ENCODE measurements at places on chromosomes 12 and 14.
A peak's percentile ranks its signal among the peaks of the same experiment; 100 is the strongest.

GRCh38 chr12:24889411-24889810 lies 59.5 kb downstream of the BCAT1 start:
- DNase-seq = no peak

- DNase-seq = no peak
Measured at GRCh38 chr12:123485756-123486155, 27.8 kb downstream of the SNRNP35 start.

DNA sequence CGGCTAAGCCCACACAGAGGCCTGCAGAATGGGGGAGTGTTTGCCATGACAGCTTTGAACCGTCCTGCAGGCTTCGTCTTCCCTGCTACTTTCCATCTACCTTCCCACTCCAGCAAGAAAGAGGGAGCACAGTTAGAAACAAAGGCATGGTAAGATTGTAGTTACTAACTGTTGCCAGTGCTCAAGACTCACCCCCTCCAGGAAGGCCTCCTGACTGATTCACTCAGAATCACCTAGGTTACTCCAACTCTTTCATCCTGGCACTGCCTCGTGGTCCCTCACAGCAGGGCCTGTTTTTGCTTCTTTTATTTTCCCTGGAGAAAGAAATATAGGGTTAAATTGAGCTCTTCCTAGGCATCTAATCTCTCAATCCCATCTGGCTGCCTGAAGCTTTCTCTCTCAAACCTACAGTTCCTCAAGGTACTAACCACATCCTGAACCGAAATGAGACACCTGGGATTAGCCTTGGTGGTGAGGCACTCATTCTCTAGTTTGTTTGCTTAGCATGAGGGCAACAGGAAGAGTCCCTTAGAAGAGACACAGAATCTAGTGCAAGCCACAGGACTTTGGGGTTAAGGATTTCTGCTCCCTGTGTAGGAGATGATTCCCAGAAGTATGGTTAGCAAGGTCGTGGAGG lies 7.8 kb downstream of the GALNT6 start:
- peak; percentile 54 for DNase-seq

DNA sequence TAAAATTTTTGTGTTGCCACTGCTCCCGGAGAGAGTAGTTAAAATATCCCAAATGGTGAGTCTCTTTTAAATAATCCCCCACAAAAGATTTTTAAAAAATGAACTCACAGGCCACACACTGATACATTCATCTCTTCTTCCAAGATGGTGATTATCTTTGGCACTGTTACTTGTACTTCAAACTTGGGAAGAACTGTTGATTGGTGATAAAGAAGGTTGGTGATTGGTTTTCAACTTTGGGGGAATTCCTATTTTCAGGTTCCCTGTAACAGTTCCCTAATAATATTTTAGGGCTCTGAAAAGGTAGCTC lies 6.6 kb downstream of the A2M start:
- DNase-seq = no peak

GRCh38 chr14:105015905-105016304 lies 5.0 kb downstream of the CDCA4 start:
- DNase-seq = no peak

- DNase-seq = peak; percentile 75
Measured at GRCh38 chr12:2891240-2892053, 756 bp downstream of the TULP3 start.

DNA sequence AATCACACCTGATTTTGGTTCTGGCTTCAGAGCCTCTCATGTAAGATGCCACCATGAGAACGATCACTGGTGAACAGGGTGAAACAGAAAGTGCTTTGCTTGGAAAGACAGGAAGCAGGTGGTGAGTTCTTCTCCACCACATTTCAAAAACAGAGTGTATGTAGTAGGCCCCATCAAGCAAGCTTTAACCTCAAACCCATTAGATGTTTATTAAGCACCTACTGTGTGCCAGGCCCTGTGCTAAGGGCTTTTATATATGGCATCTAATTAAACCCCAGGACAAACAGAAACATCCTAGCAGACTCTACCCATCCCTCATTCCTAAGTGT lies 47.8 kb upstream of the MED13L start:
- DNase-seq = no peak

- DNase-seq = no peak
Measured at GRCh38 chr12:130131801-130132200, 30.5 kb upstream of the FZD10 start.

DNA sequence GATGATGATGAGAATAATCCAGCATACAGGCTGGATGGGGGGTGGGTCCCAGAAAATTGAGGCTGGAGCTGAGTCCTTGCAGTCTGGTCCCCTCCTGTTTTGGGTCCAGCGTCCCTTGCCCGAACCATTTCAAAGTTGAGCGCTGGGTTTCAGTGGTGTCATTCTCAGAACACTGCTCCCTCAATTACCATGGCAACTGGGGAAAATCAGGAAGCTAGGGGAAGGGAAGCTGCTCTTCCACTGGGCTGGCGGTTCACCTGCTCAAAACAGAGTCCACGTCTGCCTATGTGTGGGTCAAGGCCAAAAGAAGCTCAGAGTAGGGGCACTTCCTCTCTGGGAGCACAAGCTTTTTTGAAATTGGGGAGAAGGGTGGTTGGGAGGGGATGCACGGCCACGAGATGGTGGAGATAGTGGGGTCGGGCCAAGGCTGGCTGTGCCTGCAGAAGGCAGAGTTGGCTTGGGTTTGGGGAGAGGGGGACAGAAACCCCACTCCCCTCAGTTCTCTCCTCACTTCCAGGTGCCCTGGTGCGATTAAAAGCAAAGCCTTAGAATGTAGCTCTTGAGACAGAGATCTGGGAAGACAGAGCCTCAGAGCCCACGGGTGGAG lies 1.7 kb upstream of the NOS1 start:
- DNase-seq = no peak

- DNase-seq = no peak
Measured at GRCh38 chr12:110825530-110825929, 21.3 kb upstream of the CCDC63 start.

DNA sequence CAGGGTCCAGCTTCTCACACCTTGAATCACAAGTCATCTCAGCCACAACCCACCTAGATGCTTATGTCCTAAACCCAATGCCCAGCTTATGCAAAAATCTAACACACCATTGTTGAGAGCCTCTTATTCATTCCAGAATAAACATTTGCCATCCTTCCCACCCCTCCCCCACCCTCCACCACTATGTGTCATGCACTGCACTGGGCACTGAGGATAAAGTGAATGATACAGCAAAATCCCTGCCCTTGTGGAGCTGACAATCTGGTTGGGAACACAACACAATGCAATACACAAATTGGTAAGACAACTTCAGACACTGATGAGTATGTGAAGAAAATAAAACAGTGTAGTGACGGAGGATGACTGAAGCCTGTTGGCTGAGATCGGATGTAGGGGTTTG lies 1.4 kb upstream of the GLTP start:
- DNase-seq = no peak
